ENCODE measurements at places on chromosomes 3 and 15.

DNA sequence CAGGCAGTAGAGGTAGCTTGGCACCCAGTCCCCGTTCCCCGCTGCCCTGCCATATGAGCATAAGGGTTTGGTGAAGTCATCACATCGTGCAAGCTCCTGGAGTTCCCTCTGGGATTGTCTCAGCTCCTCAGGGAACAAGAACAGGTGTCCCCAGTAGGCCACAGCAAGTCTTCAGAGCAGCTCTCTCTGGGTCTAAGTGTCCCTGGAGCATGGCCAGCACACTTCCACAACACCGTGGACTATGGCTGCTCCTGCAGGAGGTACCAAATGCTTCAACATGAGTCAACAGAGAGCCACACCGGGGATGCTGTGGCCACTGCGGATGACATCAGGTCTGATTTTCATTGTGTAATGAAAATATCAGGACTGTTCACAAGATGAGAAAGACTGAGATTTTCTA lies 23.1 kb downstream of the ABHD6 start:
- DNase-seq = no peak

GRCh38 chr3:185215873-185216606 lies 37.8 kb downstream of the EHHADH start:
- no peak for DNase-seq

- no peak for DNase-seq
These were observed 876.1 kb upstream of the CADM2 start for GRCh38 chr3:84082726-84083125.

DNA sequence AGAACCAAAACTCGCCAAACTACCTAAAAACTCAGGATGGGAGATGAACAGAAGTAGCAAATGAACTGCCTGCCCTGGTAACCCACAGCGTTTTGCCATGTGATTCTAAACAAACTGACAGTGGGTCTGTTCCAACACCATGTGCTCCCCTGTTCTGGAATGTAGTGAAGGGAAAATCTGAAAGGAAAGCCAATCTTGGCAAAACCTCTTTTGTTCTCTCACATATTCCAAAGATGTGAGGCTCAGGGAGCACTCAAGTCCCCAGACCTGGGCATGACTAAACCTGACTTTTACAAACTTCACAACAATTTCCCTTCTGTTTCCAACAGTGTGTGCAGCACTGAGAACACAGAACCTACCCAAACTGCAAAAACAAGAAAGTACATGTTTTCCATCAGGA lies 116.1 kb downstream of the IMPG2 start:
- DNase-seq = no peak

- DNase-seq = no peak
These were observed 768 bp downstream of the AAGAB start for GRCh38 chr15:67253549-67254237.

- DNase-seq = no peak
These were observed 17.7 kb downstream of the ZNF662 start for GRCh38 chr3:42923606-42924005.

DNA sequence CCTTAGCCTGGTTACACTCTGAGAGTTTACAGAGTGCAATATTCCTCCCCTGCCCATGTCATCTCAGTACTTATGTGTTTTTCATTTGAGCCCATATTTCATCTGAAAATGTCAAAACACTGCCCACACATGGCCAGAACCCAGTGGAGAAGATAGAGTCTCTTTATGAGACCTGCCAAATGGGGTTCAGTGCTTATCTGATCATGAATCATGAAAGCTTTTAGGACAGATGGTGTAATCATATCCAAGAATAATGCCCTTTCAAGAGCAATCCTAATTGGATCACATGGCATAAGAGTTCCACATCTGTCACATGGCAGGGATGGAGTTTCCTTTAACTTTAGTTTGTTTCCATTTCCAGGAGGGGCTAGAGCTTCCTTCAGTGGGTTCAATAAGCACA lies 77.2 kb upstream of the AGBL1 start:
- no peak for DNase-seq

- DNase-seq = no peak
These were observed 31.5 kb downstream of the FEM1B start for GRCh38 chr15:68309024-68309423.
